Caudate nucleus (tissue), 63 donors: ENCODE measurements at places on chromosomes 3 and 15.

- no peak for DNase-seq
Measured at GRCh38 chr3:6120786-6121185, 740.1 kb upstream of the GRM7 start.

DNA sequence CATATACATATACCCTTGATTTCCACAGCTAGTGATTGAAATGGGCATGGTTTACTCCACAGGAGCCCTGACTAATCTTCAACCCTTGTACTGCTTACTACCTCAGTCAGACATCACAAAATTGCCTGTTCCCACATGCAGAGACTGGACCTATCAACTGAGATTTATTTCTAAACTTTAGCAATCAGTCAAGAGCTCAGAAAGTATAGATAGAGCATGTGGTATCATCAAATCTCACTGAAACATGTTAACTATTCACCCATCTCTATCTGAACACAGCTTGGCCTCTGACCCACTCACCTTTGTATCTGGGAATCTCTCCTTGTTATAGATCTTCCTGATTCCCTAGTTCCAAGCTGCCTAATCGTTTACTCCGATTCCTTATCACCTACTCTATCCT lies 14.6 kb downstream of the ADAM10 start:
- no peak for DNase-seq

- DNase-seq: peak; percentile 94
Measured at GRCh38 chr3:23916886-23917678, at the start of the genes NKIRAS1 and RPL15. Gene NKIRAS1 (minus strand): TSS chr3:23916990. CDS start chr3:23910904, 6,086 bp downstream. Gene RPL15 (plus strand): TSS chr3:23917132. CDS start chr3:23917860, 728 bp downstream.

DNA sequence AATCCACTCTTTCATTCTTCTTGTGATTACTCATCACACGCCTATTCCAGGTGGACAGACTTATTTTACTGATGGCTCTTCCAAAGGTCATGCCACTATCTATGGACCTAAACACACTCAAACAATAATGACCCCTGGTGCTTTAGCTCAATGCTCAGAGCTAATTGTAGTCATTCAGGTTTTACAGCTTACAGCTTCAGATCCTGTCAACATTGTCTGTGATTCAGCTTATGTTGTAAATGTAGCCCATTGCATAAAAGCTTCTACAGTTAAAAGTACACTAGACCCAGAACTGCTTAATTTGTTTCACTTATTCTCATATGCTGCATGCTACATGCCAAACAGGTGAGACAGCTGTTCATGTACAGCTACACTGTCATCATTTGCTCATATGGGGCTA lies 49.2 kb downstream of the LSM3 start:
- DNase-seq: no peak

DNA sequence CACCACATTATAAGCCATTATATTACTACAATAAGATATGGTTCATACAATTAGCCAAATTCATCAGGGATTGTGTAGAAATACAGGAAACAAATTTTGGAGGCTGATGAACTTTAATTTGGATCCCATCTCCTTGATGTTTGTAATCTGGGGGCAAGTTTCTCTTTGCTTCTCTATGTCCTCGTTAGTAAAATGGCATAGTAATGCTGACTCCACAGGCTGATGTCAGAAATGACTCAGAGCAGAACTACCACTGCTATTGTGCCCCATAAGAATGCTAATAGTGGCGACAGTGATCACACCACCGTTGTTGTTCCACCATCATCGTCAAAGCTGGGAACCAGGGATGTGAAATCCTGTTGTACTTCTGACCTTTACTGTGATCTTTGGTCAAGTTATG lies 722.3 kb upstream of the LMCD1 start:
- no peak for DNase-seq

DNA sequence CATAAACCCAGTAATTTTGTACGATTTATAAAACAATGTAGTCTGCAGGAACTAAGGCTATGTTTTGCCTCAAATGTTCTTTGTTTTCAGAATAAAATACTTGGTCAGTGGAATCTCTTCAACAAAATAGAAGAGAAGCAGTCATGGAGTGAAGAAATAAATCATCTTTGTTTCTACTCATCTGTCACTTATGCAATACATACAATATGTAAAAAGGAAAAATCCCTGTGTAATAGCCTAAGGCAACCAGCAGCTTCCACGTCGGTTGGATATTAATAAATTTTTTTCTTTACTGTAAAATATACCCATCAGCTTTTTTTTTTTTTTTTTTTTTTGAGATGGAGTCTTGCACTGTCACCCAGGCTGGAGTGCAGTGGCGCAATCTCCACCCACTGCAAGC lies 5.2 kb upstream of the WDR5B start:
- no peak for DNase-seq

- DNase-seq: no peak
Measured at GRCh38 chr3:156862338-156862737, 36.2 kb downstream of the LEKR1 start.

DNA sequence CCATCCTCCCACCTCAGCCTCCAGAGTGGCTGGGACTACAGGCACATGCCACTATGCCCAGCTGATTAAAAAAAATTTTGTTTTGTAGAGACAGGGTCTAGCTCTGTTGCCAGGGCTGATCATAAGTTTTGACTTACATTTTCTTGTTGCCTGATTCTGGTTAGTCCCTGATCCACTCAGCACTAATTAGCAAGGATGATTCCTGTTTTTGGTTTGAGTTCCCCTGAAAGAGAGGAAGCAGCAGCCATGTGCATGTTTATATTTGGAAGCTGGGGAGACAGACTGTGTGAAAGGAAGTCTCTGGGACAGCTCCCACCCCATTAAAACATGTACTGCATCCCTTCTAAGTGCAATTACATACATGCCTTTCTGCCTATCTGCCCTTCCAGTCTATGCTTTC lies 3.6 kb upstream of the NCK1 start:
- DNase-seq: no peak

GRCh38 chr15:81092559-81092902 lies 41.5 kb upstream of the CFAP161 start:
- no peak for DNase-seq

- no peak for DNase-seq
Measured at GRCh38 chr15:67195305-67195704, 59.2 kb downstream of the AAGAB start.

- DNase-seq: no peak
Measured at GRCh38 chr3:51888463-51889105, 13.2 kb upstream of the IQCF5 start.

DNA sequence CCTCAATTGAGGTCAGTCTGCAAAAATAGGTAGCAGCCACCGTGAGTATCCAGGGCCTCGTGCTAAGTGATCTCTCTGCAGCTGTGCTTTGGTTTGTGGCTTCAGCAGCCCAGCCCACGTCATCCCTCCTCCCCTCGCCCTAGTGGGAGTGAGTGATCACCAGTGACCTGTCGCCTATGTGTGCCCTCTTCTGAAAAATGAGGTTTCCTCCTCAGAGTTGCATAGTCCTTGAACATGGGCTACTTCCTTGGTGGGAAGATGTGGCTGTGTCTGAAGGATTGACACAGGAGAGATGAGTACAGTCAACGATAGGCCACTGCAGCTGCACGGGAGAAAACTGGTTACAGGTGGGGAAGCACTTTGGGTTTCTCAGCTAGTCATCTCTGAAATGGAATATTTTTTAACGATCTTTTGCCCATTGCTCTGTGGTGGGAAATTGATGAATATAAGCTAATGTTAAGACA lies 144.8 kb upstream of the BHLHE40 start:
- no peak for DNase-seq

DNA sequence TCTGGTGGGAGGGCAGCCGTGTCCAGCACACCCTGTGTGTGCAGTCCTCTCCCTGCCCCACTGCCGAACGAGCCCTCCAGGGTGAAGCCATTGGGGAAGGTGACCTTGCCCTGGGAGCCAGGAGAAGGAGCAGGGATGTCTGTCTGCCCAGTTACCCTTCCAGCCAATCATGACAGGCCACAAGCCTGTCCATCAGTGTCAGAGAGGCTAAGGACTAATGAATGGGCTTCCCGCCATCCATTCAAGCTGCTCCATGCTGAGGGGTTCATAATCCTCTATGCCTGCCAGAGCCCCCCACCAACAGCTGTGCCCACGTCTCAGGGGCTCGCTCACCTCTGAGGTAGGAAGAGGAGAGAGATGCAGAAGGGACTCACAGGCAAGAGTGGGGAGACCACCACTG lies 15.2 kb downstream of the ALS2CL start:
- no peak for DNase-seq

GRCh38 chr15:65476903-65477302 lies 40.6 kb downstream of the DPP8 start:
- no peak for DNase-seq

DNA sequence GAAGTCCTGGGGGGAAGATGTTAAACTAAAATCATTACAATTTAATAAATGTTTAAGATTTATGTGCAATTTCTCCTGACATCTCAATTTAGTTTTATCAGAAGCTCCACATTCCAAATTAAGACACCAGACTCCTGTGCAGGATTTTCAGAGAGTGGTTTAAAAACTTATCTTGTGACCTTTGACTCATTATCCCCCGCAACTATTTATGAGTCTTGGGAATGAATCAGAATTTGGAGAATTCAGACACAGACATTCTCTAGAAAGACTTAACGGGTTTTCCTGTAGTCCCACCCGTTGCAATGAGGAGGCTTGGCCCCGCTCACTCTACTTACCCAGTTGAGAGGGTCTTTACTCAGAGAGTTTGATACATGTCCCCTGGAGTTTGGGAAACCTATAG lies 7.1 kb downstream of the OR5K2 start:
- no peak for DNase-seq

DNA sequence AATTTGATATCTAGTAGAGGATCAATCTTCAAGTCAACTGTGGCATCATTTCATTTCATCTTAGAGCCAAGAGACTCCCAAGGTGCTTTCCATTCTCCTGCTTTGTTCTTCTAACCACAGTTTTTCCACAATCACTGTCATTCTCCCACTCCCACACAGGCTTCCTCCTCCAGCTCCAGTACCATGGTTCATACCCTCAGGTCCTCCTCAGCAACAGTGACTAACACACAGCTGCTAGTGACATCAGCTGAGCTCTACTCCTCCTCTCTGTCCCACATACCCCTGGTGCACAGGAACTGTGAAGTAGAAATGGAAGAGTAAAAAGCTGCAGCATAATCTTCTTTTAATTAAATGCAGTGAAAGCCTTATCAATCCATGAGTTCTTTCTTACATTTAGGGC lies 200.2 kb upstream of the DPH6 start:
- peak; percentile 49 for DNase-seq

- no peak for DNase-seq
Measured at GRCh38 chr15:73382115-73382514, 13.4 kb upstream of the HCN4 start.

GRCh38 chr3:146092230-146092629 lies 68.8 kb downstream of the PLOD2 start:
- no peak for DNase-seq

DNA sequence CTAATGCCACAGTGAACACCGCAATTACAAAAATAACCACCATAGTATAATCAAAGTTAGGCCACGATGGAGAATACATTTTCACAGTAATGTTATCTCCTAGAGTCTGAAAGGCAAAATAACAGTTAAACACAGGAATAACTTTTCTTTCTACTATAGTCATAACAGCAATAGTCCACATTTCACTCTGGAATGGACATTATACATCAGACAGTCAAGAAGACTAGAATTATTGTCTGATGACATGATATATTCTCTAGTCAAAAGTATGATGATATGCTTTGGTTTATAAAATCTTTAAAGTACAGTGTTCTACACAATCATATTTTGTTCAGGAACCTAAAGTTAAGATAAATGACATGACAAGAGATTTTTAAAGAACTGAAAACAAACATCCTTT lies 18.0 kb downstream of the SPPL2A start:
- no peak for DNase-seq
